ENCODE measurements at places on chromosomes 11 and 22.
A peak's percentile ranks its signal among the peaks of the same experiment; 100 is the strongest.

- no peak for DNase-seq
These were observed 13.1 kb upstream of the SPDYC start for GRCh38 chr11:65156926-65157325.

DNA sequence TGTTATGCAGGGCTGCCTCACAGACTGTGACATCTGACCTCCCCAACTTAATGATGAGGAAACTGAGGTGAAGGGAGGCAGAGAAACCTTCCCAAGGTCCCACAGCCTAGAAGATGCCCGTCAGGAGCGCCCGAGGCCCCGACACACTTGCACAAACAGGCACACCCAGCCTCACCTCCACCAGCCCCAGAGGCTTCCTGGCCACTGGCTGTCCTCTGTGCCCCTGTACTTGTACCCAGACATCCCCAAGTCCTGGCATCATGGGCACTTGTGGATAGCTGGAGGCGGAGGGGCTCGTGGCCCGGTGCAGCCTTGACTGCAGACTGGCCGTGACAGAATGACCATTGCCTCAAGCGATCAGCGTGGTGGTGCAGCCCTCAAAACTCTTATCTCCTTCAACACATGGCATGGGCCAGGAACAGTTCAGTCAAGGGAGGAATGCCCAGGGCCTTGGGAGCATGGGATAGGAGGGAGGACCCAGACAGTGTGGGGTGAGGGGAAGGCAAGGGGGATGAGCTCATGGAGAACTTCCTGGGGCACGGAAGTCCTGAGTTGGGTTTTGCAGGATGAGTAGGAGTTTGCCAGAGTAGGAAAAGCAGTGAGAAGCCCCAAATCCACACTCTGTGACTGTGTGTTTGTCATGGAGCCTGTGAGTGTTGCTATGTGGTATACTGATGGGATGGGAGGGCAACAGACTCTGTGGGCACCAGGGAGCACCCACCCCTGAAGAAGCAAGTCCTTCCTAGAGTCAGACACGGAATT, 25.8 kb upstream of the PPARA start:
- no peak for DNase-seq

DNA sequence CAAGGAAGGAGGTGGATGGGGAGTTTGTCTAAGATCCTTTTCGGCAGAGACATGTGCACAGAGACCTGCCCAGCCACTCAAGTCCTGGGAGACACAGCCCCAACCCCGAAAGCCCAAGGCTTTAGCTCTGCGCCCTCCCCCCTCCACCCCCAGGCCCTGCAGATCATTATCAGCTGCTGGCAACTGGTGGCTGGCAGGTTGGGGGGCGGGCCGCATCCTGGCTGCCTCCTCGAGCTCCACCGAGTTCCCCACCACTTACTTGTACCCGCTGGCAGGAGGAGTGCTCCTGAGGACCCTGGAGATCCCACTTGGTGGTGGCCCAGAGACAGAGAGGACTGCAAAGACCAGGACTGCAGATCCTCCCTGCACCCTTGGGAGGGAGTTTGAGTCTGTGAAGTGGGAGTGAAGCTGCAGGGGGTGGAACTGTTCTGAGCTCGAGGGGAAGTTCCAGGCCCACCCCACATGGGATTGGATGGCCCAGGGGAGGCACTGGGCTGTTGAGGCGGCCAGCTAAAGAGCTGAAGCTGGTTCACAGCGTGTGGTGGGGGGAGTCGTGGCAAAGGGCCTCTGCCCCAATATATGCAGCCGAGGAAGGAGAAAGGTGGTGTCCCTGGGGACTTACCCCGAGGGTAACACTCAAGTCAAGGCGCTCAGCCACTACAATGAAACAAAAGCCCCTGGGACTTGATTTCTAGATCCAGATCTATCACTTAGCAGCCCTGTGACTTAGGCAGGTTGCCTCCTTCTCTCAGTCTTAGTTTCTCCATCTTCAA, 19.9 kb upstream of the CCDC86 start:
- no peak for DNase-seq

DNA sequence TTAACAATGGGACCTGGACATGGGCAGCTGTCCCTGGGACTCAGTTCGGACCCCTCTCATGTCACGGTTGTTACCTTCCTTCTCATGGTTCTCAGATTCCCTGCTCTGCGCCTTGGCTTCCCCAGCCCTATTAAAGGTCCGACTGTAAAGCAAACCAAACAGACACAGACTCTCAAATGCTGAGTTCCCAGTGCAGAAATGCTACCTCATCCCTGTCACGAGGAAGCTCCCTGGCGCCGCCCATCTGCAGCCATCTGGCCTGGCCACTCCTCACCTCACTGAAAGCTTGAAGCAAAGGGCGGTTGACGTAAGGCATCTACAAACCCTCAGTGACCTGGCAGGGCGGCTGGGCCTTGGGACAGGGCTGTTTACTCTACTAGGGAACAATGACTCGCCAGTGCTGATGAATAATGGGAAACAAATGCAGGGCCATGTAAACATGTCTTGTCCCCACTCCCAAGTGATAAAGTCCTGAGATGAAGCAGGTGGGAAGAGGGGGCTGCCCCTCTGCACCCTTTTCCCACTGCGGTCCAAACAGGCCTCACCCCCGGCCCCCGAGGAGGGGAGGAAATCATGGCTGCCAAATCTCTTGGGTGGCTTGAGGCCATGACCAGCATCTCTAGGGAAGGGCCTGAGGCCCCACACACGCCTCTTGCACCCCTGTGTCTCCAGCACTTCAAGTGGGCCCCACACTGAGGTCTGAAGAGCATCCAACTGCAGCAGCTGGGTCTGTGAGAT, 49.3 kb downstream of the SCUBE1 start:
- peak; percentile 80 for DNase-seq

DNA sequence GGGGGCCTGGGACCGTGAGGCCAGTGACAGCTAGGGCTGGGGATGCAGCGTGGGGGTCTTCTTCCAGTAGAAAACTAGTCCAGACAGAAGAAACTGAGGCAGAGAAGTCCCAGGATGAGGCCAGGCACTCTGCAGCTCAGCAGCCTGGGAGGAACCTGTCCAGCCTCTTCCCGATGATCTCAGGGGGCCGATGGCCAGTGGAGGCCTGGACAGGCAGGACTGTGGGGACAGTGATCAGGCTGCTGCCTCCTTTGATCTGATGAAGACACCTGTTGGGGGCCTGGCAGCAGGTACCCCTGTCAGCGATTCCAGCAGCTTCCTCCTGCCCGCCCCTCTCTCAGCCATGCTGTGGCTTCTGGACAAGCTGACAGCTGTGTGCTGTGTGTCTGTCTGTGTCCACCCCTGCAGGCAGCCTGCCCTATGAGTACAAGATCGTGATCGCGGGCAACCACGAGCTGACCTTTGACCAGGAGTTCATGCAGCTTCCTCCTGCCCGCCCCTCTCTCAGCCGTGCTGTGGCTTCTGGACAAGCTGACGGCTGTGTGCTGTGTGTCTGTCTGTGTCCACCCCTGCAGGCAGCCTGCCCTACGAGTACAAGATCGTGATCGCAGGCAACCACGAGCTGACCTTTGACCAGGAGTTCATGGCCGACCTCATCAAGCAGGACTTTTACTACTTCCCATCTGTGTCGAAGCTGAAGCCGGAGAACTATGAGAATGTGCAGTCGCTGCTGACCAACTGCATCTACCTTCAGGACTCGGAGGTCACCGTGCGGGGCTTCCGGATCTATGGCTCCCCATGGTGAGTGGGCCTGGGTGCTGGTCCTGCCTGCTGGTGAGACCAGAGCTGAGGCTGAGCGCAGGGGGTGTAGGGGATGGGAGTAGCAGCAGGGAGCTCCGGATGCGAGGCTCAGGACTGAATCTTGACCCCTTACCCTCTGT, 62.6 kb downstream of the MPPED1 start:
- peak; percentile 75 for DNase-seq
